ENCODE measurements at places on chromosomes 3 and 15.

- DNase-seq, result no peak
Observed at GRCh38 chr15:38864827-38865581, 300.4 kb upstream of the RASGRP1 start.

GRCh38 chr3:354432-354831 is 157.9 kb downstream of the CHL1 start:
- no peak for DNase-seq

DNA sequence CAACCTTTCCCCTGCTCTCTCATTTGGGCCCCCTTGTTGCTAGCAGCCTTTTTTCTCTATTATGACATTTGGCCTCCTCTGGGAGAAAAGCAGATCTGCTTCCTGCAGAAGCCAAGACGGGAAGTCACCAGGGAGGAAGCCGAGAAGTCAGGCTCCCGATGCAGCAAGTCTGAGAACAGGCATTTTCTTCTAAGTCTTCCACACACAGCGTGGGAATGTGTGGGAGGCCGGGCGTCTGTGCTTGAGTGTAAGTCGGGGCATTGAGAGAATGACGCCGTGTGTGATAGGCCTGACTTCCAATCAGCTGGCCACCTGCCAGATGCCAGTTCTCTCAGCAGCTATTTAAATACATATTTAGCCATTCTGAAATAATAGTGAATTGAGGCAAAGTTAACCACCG is 75.8 kb upstream of the FAM98B start:
- DNase-seq, result no peak

GRCh38 chr3:59754456-59755129 is 704.8 kb upstream of the CFAP20DC start:
- no peak for DNase-seq

DNA sequence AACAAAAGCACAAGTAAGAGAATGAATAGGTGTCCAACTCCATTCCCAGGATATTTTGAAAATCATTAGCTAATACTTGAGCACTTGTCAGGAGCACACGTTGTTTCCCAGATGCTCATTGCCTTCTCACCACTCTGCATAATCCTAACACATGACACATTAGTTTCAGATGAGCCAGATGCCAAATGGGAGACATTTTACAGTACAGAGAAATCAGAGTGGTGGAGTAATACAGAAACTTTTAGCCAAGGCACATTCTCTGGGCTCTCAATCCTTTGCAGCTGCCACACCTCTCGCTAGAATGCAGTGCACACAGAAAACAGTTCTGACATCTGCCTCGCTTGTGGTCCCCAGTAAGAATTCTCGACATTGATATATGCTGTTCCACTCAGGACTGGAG is 76.6 kb downstream of the P3H2 start:
- no peak for DNase-seq

DNA sequence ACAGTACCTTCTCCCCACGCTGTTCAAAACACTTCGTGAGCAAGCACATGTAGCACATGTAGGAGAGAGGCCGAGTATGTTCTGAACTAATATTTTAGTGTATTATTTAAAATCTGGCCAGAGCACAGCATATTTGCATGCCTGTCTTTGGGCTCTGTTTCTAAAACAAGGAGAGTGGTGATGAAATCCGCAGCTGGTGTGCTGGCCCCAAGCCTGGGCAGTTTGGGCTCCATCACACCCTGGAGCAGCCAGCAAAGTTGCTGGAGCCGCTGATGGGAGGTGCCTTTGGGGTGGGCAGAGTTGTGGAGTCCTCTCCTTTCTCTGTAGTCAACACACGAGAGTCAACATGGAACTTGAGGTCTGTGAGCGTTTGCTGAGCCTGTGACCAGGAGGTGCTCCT is 116.6 kb downstream of the SLCO3A1 start:
- no peak for DNase-seq

DNA sequence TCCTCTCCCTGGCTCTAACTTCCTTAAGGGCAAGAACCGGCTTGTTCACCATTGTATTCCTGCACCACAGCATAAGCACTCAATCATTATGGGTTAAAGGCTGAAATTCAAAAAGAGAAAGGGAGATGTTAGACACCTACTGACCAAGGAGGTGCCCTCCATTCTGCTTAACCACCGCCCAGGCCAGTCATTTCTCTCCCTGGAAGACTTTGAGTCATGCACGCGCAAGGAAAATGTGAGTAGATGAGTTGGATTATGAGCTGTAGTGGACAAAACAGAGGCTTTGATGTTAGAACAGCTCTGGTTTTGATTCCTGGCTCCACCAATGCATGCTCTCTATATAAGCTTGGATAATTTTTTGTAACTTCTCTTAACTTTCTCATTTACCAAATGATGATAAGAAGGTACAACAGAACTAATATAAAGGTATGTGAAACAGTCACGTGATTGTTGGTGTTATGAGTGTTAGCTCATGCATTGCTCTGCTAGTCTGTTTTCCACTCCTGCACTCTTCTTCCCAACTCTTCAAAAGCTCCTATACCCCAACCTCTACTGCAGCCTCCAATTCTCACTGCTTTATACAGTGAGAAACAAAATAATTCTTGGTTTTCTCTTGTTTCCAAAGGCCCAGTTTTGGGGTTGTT is 148.4 kb upstream of the ATP11B start:
- DNase-seq, result no peak

- DNase-seq, result no peak
Observed at GRCh38 chr3:45112939-45113338, 33.2 kb downstream of the CDCP1 start.

- no peak for DNase-seq
Observed at GRCh38 chr3:17836919-17837318, 94.5 kb upstream of the TBC1D5 start.

GRCh38 chr3:146090521-146090920 is 70.5 kb downstream of the PLOD2 start:
- DNase-seq, result no peak

- DNase-seq, result no peak
Observed at GRCh38 chr15:47294765-47295259, 422.5 kb upstream of the SEMA6D start.

GRCh38 chr3:144426366-144426765 is 454.7 kb downstream of the DIPK2A start:
- DNase-seq, result no peak

DNA sequence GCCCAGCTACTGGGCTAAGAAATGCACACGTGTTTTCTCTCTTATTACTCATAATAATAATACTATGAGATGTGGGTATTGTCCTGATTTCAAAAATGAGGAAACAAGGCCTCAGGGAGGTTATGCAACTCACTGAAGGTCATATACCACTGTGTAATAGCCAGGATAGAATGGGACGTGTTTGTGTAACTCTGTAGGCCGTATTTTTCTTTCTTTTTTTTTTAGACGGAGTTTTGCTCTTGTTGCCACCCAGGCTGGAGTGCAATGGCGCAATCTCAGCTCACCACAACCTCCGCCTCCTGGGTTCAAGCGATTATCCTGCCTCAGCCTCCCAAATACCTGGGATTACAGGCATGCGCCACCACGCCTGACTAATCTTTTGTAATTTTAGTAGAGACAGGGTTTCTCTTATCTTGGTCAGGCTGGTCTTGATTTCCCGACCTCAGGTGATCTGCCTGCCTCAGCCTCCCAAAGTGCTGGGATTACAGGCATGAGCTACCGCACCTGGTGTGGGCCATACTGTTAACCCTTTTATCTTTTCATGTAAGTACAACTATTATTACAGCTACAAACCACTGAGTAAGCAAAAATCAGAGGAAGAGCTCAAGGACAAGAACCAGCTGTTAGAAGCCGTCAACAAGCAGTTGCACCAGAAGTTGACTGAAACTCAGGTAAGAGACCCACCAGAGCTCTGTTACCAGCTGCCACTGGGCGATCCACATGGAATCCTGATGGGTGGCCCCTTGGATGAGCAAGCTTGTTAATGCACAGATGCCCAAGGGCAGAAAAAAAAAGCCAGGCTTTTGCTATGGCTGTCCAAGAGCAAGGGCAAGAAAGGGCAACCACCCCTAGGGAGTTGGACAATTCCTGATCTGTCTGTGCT is 6.7 kb downstream of the KNSTRN start:
- no peak for DNase-seq

GRCh38 chr15:43871835-43872234 is 45.0 kb downstream of the WDR76 start:
- DNase-seq, result no peak

GRCh38 chr15:26070095-26070532 is 207.0 kb upstream of the ATP10A start:
- no peak for DNase-seq

- DNase-seq, result no peak
Observed at GRCh38 chr15:22735781-22736180, 50.7 kb upstream of the NIPA1 start.

GRCh38 chr15:40591389-40591788 is 2.7 kb upstream of the KNL1 start:
- DNase-seq, result no peak

GRCh38 chr3:48598323-48599076 is 3.4 kb upstream of the COL7A1 start:
- DNase-seq, result no peak

DNA sequence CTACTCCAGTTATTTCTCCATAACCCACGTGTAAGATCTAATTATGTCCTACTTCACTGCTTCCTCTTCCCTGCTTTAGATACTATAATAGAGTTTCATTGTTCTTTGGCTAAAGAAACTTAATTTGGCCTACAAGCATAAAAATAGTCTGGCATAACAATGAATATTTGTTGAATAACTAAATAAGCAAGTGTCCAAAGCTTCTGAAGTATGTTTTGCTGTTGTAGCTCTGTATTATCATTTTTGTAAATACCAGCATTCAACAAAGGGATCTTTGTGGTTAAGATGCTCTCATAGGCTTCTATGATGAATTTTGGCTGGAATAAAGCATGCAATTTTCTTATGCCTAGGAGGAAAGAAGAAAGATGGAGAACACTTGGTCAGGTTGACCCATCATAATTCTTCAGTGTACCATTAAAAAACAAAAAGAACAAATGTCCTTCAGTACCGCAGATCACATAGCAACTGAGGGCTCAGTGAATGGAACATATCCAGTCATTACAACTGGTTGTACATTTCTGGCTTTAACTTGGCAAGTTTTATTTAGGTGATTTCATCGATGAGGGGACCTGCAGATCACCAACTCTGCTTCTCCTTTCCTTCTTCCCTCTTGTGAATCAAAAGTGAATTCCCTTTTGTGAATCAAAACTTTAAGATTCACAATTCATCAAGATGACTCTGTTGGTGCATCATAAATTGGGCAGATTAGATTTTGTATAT is 465.9 kb upstream of the TGFBR2 start:
- DNase-seq, result no peak

GRCh38 chr15:63067976-63068743 is 25.6 kb downstream of the TPM1 start:
- DNase-seq, result no peak

All from stimulated activated CD8-positive, alpha-beta memory T cell treated with anti-CD3 and anti-CD28 coated beads, Interleukin-15, amount 100 ng/mL, for 24 hours (primary cell).